M059J (cell line): ENCODE measurements at places on chromosomes 16 and 17.

DNA sequence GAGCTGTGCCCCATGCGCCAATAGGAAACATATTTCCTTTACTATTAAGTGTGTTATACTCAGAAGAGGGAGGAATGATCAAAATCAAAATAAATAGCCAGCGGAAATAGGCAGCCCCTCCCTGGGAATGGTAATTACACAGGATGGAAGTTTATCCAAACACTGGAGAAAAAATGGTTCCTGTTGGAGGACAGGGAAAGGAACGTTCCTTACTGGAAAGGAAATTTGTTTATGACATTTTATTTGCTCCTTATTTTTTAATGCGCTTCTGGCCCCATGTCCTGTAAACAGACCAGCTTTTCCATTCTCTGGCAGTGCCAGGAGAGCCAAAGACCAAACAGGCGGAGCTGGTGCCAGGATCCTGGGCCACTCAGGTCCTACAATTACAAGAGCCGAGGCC, 273.7 kb downstream of the SOX9 start:
- no peak for DNase-seq

DNA sequence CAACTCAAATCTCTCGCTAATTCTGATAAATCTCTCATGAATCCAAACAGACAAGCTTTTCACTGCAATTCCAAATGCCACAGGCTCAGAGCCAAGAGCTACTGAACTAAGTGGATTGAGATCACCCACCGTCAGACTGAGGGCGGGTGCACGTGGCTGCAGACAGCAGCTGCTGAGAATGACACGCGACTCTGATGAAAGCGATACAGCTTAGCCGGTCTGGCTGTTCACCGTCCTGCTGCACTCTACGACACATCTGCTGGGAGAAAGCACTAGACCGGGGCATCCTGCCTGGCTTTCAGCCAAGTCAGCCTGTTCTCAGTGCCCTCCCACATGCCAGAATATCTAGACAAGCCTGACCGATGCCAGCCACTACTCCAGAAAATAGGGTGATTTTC, 42.6 kb downstream of the KLHDC4 start:
- peak; percentile 5 for DNase-seq

- DNase-seq: no peak
Measured at GRCh38 chr17:83062818-83063671, 16.4 kb upstream of the METRNL start.

- DNase-seq: peak; percentile 97
Measured at GRCh38 chr16:30491744-30492308, 19.3 kb downstream of the ITGAL start.

DNA sequence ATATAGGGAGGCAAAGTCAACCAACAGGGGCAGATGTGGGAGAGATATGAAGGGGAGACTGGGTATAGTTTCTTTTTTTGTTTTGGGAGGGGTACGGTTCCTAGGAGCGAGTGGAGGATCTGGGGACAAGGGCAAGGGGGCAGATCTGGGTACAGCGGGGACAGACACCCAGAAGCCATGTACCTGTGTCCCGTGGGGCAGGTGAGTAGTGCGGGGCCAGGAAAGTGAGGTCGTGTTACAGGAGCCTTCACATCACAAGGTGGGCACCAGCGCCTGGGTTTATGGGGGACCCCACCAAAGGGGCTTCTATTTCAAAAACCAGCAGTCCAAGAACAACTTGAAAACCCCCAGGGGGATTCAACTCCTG, 11.5 kb downstream of the LITAF start:
- no peak for DNase-seq

GRCh38 chr16:49055824-49056545, 225.7 kb downstream of the CBLN1 start:
- no peak for DNase-seq

- DNase-seq: no peak
Measured at GRCh38 chr16:22337045-22337444, 37.4 kb downstream of the CDR2 start.

- DNase-seq: no peak
Measured at GRCh38 chr17:9414471-9414870, 161.1 kb downstream of the STX8 start.

- DNase-seq: peak; percentile 20
Measured at GRCh38 chr17:48553826-48554225, 8.9 kb upstream of the HOXB2 start.

GRCh38 chr16:16112450-16113053, 110.7 kb downstream of the ABCC6 start:
- DNase-seq: no peak

DNA sequence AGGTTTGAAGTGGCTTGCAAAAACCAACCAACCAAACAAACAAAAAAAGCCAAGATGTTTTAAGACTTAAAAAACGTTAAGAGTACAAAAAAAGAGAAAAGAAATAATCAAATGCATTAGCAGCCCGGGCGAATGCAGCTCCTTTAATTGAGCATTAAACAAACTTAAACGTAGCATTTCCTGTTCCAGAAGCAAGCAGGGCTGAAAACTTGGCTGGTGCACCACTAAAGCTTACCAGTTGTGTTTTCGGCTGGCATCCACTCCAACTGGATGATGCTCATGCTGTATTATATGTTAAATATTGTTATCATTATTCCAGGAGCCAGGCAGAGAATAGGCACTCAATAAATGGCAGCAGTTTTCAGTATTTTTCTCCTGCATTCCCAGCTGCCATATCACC, 45.1 kb downstream of the IRX6 start:
- no peak for DNase-seq

DNA sequence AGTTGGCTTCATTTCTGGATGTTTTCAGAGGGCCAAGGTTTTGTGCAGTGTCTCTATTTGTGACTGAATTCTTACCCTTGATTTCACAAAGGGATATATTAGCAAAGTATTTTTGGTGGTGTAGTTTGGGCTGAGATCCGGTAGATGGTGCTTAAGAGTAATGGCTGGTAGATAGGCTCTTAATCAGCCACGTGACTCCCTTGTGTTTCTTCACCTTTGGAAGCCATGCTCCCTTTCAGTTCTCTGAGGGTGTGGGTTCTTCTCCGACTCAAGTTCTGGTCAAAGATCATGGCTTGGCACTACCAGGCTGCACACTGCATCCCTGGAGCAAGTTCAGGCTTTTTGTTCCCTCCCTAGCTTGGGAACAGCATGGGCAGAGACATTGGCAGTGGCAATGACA, 887.3 kb downstream of the CDH8 start:
- no peak for DNase-seq

GRCh38 chr17:74343526-74344284, 17.7 kb downstream of the KIF19 start:
- DNase-seq: no peak

- DNase-seq: peak; percentile 21
Measured at GRCh38 chr16:69867784-69868560, 83.2 kb upstream of the CLEC18A start.

DNA sequence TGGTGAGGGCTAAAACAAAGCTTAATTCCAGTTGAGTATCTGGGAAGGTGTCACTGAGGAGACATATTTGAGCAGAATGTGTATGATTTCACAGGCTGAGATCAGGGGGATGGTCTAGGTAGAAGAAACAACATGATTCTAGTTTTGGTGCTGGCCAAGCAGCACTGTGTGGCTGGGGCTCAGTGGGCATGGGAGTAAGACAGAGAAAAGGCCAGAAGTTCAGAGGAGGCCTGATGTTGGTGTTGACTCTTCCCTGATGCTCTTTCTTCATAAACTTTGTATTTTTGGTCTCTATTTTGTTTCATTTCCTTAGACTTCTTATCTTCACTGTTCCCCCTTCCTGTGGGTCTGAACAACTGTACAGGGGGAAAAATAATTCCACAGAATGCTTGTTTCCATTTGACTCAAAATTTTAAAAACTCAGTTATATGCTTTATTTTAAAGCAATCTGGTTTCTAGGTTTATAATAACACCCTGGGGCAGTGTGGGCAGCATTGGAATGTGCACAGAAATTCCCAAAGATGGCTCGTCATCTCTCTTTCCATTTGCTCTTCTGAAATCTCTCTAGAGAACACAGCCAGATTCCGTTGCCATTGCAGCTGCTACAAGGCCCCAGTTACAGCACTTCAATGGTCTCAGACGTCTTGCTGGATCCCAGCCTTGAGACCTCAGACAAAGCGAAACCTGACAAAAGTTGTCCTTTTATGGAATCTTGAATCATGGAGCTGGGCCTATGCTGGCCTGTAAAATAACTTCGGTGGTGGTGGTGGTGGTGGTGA, 68.3 kb downstream of the SNX11 start:
- DNase-seq: peak; percentile 87

DNA sequence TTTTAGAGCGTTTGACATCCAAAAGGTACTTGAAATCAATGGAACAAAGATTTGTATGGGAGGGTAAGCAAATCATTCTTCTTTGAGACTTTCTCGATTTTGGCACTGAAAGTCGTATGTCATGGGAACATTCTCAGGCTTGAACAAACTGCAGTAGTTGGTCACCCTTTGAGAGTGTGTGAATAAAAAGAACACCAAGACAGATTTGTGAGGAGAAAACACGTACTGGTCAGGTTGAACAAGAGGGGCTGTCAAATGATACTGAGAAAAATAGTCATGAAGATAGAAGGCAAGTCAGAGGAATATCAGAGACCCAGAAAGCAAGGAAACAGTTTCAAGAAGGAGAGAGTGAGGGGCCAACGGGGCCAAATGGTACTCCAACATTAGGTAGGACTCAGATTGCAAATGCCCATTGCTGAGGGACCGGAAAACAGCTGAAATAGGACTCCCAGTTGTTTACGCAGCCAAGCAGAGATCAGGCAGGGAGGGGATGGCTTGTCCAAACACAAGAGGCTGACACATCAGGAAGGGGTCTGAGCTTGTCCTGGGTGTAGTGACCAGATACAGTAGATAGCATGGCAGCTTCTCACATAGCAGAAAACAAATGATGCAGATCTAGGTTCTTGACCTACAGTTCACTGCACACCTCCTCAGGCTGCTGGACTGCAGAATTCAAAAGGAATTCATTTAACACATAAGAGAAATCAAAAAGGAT, 74.5 kb upstream of the MYOCD start:
- DNase-seq: peak; percentile 66

DNA sequence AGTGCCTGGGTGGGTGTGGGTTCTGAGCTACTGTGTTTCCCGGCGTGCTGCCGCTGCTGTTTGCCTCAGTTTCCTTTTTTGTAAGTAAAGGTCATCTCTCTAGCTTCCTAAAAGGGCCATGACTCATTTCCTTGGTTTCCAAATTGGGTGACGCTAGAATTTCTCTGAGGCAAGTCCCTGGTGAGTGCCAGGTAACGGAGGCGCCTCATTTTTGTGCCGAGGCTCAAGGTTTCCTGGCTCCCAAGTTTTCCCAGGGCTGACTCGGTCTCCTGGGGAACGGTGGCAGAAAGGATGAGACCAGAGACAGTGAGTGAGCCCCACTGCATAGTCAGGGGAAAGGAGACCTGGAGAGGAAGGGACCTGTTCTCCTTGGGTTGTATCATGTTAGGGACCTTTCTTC, 20.3 kb downstream of the MSI2 start:
- DNase-seq: no peak

DNA sequence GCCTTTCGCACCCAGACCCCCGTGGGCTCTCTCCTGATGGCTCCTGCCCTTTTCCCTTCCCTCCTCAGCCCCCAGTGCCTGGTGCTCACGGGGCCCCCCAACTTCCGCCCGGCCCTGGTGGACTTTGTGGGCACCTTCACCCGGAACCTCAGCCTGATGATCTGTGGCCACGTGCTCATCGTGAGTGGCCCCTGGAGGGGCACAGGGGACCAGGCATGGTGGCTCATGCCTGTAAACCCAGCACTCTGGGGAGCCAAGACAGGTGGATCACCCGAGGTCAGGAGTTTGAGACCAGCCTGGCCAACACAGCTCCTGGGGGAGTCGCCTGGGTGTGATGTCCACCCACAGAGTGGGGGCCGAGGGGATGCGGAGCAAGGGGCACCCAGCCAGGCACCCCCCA, 21.3 kb downstream of the SLC12A3 start:
- no peak for DNase-seq

GRCh38 chr17:19534562-19535149, 1.0 kb downstream of the SLC47A1 start:
- peak; percentile 72 for DNase-seq

GRCh38 chr16:14194721-14195120, 123.6 kb downstream of the MRTFB start:
- no peak for DNase-seq

DNA sequence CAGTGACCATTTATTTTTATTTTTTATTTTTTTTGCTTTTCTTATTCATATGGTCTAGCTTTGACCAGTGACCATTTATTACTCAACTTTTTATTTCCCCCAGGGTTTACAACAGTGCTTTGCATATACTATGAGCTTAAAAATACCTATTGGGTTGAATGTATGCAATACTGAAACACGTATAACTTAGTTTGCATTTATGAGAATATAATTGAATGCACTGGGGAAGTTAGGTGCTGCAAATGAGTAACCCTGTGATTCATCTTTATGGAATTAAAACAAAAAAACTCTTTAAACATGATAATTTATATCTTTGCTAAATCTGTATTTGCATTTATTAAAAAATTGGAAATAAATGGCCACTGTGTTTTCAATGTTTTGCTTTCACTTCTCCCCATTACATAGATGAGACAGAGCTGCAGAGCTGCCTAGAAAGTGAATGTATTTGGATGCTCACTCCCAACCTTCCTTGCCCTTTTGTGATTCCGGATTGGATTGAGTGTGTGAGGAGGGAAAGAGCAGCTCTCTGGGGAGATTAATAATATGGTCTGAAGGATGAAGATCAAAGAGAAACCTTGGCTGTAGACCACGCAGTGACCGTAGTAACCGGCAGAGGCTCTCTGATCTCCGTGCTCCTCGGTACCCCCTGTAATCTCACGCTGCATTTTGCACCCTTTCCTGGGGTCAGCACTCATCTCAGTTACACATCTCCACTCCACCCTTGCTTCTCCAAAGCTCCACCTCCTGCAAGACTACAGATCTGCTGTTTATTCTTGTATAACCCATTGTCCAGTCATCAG, 14.3 kb downstream of the TMEM100 start:
- DNase-seq: no peak

DNA sequence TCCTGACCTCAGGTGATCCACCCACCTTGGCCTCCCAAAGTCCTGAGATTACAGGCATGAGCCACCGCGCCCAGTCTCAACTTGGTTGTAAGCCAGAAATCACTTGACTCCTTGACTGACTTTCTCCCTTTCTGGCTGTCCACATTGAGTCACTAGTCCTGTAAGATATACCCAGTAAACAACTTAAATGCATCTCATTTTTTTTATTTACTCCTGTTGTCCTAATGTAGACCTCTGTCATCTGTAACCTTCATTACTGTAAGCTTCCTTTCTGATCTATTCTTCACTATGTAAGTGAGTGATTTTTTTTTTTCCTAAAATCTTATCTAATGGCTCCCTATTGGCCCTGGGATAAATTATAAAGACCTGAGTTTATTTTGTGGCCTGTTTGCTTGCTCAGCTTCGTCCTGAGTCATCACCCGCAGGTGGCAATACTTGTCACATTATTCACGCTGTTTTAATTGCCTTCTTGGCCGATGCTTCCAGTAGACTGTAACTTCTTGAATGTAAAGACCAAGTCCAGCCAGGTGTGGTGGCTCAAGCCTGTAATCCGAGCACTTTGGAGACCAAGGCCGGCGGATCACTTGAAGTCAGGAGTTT, 41.0 kb downstream of the PAFAH1B1 start:
- peak; percentile 91 for DNase-seq

GRCh38 chr17:58330538-58330996, 2.0 kb upstream of the TSPOAP1 start:
- no peak for DNase-seq

- no peak for DNase-seq
Measured at GRCh38 chr17:72445055-72445991, 324.5 kb downstream of the SOX9 start.

- peak; percentile 65 for DNase-seq
Measured at GRCh38 chr17:29078183-29079045, 35.5 kb downstream of the PIPOX start.
